ENCODE measurements at places on chromosomes 5 and 9.

DNA sequence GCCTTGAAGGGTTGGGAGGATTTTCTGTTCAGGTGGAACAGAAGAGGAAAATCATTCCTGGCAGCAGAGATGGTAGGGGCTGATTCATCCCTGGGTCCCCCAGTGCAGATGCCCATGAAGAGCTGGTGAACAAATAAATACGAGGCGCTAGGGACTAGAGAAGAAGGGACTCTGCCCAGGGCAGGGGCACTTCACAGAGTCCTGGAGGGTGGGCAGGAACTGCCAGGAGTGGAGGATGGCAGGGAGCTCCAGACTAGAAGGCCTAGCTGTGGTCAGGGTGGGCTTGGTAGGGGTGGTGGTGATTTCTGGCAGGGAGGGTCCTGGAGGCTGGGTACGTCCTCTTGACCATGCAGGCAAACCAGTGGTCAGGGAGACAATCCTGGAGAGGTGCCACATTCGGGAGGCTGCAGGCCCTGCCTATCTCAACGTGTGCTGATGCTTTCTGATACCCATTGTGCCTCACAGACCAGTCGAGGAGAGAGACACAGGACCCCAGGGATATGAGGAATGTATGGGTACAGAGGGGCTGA lies 69.9 kb downstream of the CRB2 start:
- no peak for DNase-seq

DNA sequence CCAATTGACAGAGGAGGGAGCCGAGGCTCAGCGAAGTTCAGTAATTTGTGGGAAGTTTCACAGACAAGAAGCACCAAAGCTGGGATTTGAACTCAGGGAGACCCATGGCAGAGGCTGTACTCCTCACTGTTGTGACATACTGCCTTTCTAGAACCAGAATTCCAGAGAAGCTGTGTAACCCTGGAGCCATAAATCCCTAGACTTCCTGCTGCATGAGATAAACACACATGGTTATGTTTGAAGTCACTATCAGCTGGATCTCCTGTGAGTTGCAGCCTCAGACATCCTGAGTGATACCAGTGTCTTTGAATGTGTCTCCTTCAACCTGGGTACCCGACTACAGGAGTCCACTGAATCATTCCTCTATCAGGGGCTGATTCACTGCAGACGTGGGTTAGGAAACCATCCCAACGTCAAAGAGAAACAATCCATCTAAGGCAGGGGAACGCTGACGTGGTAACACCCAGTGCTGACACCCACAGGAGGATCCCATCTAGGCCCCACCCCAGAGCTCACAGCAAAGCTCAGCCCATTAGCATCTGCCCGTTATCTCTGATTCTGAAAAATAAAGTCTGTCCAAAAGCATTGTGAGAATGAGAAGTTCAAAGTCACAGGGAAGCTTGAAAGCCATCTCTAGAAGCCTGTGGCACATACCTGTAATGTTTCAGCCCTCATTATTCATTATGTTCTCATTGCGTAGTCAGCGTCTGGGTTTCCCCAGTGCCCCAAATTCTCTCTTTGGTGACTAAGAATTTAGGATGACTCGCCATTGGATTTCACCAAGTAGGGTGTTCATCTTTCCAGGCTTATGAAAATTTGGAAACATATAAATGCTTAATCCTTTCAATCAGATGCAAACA lies 36.3 kb upstream of the BASP1 start:
- DNase-seq = no peak

- no peak for DNase-seq
These were observed 91.0 kb upstream of the CKMT2 start for GRCh38 chr5:81142108-81142507.

GRCh38 chr5:65163698-65164097 lies 318.0 kb downstream of the ADAMTS6 start:
- no peak for DNase-seq

GRCh38 chr5:142453932-142454331 lies 129.1 kb upstream of the SPRY4 start:
- DNase-seq = no peak

All from stimulated activated CD8-positive, alpha-beta memory T cell treated with anti-CD3 and anti-CD28 coated beads, Interleukin-7, amount 100 ng/mL, for 1 hour (primary cell).